Globus pallidus (tissue), 1 donor: ENCODE measurements at places on chromosomes 6 and 20.

- DNase-seq: peak; percentile 80
These were observed 11.5 kb upstream of the CDKN1A start for GRCh38 chr6:36666826-36667591.

DNA sequence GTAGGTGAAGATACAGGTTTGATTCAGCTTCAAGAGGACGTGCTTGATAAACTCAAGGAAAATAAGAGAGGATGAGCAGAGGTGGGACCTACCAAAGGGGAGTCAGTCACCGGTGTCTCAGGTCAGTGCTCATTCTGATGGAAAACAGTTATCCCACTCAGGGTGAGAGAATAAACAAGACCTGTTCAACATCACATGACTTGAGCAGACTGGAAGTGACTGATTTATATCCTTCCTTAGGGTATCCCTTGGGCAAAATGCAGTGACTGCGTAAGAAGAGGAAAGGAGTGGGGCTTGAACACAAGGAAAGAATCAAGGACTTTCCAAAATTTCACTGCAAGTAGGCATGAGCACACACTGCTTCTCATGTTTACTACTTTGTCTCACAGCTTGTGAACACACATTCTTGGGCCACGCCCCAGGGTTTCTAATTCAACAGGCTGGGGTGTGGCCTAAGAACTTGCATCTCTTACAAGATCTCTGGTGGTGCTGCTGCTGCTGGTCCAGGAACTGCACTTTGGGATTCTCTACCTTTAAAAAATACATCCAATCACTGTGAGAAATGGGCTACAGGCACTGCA is 11.6 kb downstream of the CST3 start:
- DNase-seq: no peak

GRCh38 chr20:25991051-25991755 is 294.6 kb upstream of the ZNF337 start:
- no peak for DNase-seq

GRCh38 chr20:48374991-48375595 is 452.7 kb downstream of the PREX1 start:
- DNase-seq: no peak

DNA sequence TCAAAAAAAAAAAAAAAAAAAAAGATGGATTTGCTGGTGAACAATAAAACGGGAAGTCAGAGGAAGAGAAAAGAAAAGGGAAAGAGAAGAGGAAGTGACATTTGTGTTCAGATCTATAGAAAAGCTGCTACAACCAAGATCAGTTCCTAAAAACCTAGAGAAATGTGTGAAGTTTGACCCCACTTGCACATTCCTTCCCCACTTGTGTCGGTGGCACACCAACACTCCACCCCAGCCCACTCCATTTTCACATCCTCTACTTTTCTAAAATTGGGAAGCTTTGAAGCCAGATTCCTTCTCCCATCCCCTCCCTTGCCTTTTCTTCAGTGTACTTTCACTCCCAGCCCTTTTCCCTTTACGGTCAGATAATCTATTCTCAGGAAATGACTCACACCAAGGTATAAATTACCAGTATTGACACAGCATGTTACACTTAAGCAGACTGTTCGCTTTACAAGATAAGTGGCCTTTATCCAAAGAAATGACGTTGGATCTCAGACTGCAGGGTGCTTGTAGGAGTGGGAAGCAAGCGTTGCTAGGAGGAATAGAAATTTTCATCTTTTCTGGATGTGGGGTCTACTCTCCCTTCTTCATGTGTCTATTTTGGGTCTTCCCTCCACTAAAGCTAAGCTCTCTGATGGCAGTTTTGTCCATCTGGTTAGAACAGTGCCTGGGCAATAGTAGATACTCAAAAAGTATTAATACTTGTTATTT is 92.5 kb upstream of the ADGRF1 start:
- no peak for DNase-seq

DNA sequence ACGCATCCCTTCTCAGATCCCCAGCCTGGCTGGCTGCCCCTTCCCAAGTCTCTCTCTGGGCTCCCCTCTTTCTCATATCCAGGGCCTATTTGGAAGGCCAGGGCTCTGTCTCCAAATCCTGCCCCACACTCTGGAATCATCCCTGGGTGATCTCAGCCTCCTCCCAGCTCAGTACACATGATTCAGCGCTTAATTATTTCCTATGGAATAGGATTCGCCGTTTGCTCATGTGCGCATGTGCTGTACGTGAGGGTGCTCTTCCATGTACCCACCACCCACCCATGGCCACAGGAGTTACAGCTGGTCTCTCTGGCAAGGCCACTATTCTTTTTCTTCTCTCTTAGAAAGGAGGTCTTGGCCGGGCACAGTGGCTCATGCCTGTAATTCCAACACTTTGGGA is 81.7 kb upstream of the FOXP4 start:
- no peak for DNase-seq

GRCh38 chr6:45850378-45851033 is 165.2 kb downstream of the CLIC5 start:
- DNase-seq: no peak

GRCh38 chr6:106466211-106466610 is 105.7 kb downstream of the CRYBG1 start:
- no peak for DNase-seq

DNA sequence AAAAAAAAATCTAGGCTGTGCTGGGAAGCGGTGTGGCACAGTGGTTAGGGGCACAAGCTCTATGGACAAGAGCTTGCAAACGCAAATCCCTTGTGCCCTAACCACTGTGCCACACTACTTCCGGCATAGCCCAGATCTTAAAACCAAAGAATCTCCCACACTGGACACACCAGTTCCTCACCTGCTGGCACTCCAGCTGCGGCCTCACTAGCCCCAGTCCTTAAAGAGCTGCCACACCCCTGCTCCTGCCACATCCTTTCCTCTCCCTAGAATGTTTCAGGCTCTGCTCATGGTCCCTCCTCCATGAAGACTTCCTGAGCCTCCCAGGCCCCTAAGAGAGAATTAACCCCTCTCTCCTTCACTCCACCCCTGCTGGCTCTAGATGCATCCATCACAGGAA is 71.8 kb upstream of the SRSF6 start:
- no peak for DNase-seq

DNA sequence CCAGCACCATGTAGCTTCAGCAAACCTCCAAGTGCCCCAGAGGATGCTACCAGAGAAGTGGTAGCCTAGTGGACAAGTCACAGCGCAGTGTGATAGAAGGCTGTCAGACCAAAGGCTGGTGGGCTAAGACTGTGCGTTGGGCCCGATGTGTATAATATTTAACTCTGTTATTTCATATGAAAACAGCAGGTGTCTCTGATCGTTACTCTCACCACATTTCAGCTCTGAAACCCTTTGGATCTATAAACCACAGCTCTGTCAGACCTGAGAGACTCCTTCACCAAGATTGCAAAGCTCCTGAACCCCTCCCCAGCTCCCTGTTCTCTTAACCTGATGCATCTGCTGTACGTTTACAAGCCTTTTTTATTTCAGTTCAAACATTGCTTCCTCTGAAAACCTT is 43.8 kb downstream of the ISM1 start:
- no peak for DNase-seq

GRCh38 chr6:13517116-13517515 is 29.7 kb upstream of the GFOD1 start:
- DNase-seq: no peak

DNA sequence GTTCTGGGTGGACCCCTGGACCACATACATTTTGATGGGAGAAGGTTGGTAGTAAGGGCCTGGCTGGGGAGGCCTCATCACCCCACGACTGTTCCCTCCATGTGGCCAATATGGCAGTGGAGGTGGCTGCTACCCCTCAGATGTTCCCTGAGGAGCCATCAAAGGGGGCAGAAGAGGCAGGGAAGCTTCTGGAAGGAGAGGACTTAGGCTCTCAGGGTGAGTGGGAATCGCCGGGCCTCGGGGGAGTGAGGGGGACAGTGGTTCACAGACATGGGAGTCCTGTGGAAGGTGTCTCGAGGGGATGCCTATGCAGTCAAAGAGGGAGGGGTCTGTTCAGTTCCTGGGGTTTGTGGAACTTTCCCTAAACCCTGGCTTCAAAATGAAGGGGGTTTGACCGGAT is 32.9 kb upstream of the FRMD1 start:
- no peak for DNase-seq

GRCh38 chr6:71385111-71385822 is 96.7 kb downstream of the OGFRL1 start:
- no peak for DNase-seq

DNA sequence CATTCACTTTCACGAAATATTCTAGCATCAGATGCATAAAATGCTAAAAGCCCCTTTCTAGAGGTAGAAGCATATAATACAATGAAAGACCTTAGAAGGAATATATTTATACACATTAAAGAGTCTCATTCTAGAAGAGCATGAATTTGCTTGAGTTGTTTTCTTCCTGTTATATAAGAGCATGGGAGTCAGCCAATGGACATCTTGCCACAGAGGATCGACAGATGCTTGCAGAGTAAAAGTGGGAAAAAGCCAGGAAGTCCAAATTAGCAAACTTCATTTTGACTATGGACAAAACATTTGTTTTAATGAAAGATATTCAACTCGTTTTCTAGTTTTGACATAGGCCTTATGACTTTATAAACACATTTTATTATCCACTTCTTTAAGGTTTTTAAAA is 44.2 kb upstream of the RIPPLY2 start:
- no peak for DNase-seq

DNA sequence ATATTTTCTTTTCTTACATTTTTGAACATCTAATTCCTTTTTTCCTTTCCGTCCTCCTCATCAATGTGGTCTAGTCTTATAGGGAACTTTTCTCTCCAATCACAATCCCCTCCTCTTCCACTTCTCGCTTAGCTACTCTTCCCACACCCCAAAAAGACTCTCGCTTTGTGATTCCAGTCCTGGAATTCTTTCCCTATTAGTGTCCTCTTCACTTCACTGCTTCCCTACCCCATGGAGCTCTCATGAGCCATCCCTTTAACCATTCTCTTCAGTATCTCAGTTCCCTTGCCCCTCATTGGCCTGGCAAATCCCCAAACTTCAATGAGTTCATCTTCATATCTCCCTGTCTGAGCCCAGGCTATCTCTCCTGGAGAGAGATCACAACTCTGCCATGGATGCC is 55.3 kb upstream of the CEP85L start:
- no peak for DNase-seq

GRCh38 chr6:157400676-157401075 is 19.7 kb downstream of the ZDHHC14 start:
- no peak for DNase-seq

- DNase-seq: no peak
These were observed 81.9 kb upstream of the IYD start for GRCh38 chr6:150286912-150287311.

DNA sequence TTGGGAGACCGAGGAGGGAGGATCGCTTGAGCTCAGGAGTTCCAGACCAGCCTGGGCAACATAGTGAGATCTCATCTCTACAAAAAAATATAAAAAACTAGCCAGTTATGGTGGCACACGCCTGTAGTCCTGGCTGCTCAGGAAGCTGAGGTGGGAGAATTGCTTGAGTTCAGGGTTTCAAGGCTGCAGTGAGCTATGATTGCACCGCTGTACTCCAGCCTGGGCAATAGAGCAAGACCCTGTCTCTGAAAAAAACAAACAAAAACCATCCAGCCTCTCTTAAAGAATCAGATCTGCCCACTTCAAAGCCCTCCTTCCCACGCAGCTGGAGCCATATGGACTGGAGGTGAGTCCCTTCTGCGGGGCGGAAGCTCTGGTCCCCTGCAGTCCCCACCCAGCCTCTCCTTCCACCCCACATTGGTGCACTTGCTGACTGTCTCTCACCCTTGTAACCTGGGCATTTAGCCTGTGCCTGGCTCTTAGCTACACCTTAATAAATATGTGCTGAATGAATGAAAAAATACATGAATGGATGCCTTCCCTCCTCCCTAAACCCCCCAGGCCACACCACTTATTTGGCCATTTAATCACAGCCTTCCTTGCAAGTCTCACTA is 7.2 kb upstream of the PARD6B start:
- no peak for DNase-seq

GRCh38 chr20:43721429-43722152 is 5.2 kb downstream of the GTSF1L start:
- no peak for DNase-seq

DNA sequence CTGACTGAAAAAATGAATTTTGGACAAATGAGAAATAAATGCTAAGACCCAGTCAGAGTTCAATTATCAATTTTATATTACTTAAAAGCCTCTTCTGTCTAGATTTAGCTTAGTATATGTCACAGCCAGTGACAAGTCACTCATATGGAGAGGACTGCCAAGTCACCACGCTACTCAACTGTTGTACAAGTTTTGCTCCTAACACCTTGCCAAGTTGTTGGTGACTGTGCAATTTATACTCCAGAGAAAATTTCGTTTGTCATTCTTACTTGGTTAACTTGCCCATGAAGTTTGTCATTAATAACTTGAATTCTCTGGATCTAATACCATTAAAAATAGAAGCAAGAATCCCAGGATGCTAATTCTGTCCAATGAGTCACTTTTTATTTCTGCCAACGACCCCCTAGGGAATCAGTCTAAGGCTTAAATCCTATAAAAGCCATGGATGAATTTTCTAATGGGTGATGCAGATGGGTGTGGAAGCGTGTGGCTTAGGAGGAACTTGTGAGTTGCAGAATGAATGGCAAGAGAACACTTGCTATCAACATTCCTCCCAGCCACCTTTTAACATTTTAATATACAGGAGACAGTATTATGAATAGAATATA is 30.4 kb upstream of the FBXO30 start:
- no peak for DNase-seq

DNA sequence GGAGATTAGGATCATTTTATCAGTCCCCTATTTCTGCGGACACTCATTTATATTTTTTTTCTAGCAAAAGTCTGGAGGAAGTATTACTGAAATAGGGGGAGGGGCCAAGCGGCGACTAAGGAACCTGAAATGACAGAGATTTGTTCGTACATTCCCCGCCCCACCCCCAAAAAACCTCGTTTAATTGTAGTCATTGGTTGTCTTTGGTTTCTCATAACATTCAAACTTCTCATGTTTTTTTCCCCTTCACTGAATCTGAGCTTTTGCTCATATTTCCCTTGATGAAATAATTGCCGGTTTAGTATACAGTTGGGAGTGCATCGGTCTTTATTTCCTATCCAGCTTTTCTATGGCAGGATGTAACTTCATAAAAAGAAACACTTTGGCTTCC is 768 bp upstream of the FYN start:
- no peak for DNase-seq

DNA sequence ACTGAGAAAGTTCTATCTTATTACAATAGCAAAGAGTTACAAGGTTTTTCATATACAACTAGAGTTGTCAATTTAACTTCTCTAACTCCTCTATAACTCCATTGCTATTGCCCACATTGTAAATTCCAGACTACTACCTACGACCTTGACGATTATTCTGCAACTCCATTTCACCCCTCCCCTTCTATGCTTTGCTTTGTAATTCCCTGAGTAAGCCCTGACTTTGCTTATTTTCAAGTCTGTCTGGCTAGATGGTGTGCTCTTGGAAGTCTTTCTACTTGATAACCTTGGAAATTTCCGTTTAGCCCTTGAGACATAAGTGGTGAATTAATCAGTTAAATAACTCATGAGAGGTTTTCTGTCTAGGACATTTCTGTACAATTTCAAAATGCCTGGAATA is 161.4 kb downstream of the C6orf58 start:
- DNase-seq: no peak
